Cerebellum (tissue), 4 donors: ENCODE measurements at places on chromosomes 5 and 9. TPM values are rescaled to one million over a fixed set of nuclear protein-coding genes. Genes with fewer than 3 reads are reported as not detected.

DNA sequence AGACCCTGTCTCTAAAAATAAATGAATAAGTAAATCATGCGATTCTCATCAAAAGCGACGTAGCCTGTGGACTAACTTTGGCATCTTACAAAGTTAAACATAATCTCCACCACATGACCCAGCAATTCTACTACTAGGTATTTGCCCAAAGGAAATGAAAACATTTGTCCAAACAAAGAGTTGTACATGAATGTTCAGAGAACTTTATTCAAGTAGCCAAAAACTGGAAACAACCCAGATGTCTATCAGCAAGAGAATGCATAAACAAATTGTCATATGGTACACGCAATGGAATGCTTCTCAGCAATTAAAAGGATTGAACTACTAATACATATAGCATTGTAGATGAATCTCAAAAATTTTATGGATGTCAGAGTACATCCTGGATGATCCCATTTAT, 82.6 kb downstream of the ADRB2 start:
- DNase-seq = no peak

GRCh38 chr5:170444181-170444580, 55.0 kb upstream of the KCNMB1 start:
- no peak for DNase-seq

DNA sequence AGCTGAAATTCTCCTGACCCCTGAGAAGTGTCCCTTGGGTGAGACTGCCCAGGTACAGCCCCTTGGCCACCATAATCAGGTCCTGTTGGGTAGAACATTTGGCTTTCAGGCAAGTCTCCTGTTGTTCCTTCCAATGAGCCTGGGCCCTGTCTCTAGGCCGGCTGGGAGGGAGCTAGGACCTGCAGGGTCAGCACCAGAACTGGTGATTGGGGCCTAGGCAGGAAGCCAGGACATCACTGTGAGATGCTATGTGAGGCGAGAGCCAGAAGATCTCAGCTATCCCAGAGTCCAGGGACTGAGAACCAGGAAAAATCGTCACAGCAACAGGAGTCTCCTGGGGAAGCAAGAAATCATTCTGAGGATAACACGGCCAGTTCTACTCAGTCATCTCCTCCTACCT, 51.5 kb downstream of the PCDH1 start:
- peak; percentile 84 for DNase-seq

GRCh38 chr5:177094224-177095087, 7.7 kb downstream of the FGFR4 start:
- no peak for DNase-seq

DNA sequence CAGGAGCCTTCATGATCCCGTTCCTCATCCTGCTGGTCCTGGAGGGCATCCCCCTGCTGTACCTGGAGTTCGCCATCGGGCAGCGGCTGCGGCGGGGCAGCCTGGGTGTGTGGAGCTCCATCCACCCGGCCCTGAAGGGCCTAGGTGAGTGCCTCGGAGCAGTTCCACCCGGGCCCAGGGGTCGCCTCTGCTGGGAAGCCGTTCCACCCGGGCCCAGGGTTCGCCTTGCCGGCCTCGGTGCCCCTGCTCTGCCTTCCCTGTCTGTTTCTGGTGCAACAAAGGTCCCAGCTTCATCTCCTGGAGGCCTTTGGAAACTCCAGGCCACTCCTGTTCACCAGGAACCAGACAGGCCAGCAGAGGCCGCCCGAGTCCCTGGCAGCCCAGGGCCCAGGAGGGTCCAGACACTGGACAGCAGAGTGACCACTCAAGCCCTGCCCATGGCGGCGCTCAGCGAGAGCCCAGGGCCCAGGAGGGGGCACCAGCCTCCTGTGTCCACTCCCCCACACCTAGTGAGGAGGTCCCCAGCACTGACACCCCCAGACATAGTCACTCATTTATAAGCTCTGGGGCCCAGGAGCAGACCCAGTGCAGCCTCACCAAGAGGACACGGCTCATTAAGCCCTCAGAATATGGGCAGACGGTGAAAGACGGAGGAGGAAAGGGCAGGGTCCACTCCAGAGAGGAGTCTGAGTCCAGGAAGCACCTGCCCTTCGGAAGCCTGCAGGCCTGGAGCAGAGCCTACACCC, 7.5 kb downstream of the SLC6A19 start:
- DNase-seq = no peak

DNA sequence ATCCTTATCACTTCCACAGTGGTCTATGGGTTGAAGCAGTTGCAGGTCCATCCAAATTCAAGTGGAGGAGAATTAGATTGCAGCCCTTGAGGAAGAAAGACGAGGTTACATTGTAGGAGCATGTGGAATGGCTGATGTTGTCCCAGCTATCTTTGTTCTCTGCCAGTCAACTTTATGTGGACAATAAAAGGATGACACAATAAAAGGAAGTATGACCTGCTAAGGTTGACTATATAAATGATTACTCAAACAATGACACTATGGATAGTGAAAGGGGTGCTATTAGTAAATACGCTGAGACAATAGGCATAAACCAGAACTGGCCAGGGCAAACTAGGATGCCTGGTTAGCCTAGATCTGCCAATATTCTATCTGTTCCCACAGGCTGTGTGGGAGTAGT, 12.8 kb upstream of the ZNF618 start:
- DNase-seq = no peak

DNA sequence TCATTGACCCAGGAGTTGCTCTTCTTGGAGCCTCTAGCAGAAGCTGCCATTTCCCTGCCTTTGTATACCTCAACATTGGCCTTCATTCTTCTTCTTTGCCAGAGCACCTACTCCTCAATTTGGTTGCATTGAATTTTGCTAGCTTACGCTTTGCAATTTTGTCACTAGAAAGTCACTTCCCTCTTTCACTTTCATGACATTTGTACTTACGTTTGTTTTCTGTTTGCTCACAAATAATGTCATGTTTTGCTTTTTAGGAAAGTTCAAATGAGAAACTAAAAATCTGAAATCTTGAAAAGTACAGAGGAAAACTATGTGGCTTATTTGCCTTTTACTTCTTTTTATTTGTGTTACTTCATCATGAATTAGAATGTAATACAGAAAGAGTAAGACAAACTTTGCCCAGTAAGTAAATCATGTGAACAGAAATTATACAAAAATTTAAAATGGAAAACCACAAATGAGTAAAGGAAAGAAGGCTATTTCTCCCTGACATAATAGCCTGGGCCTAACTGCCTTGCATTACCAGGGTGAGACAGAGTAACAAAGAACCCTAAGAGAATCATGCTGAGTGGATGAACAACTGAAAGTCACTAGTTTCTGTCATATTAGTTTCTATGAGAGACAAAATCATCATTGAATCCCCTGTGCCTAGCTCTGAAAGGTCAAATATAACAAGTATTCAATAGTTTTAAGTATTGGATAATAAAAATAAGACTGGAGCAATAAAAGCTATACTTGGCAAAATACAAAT, 7.4 kb upstream of the IFNA1 start:
- no peak for DNase-seq

- DNase-seq = no peak
Measured at GRCh38 chr9:128259156-128259555, 16.7 kb downstream of the GOLGA2 start.

DNA sequence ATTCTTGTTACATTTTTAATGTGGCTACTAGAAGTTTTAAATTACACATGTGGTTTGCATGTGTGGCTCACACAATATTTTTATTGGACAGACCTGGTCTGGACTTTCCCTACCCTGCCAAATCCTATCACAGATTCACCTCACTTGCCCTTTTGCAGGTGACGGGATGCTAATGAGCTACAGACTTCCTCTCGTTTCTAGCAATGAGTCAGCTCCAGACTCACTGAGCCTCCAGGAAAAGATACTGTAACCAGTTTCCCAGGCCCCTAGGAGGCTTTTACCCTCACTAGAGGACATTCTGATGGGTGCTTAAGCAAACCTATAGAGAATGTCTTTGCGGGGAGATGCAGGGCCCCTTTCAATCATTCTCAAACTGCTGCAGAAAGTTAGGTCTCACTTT, 135.4 kb downstream of the WDR41 start:
- DNase-seq = no peak

DNA sequence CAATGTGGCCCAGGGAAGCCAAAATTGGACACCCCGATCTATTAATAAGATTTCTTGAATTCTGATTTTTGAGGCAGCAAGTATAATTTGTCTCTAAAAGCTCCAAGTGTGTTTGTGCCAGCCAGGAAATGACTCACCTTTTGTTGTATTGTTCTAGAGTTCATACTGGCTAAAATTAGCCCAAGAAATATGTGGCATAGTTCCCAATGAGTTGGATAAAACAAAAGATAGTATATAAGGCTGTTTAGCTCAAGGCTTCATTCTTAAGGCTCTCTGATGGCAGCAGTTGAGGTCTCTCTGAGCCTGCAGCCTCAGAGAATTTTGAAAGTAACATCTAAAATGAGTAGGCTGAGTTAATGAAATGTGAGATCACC, 21.6 kb downstream of the HMGXB3 start:
- no peak for DNase-seq

- no peak for DNase-seq
Measured at GRCh38 chr5:32961059-32961415, 249.9 kb downstream of the NPR3 start.

- DNase-seq = no peak
Measured at GRCh38 chr5:71877511-71877910, 158.4 kb downstream of the CARTPT start.

- DNase-seq = peak; percentile 90
Measured at GRCh38 chr9:4662108-4662988, at the start of gene PLPP6. Gene PLPP6 (plus strand): TSS chr9:4662294. CDS start chr9:4662376, 82 bp downstream.

DNA sequence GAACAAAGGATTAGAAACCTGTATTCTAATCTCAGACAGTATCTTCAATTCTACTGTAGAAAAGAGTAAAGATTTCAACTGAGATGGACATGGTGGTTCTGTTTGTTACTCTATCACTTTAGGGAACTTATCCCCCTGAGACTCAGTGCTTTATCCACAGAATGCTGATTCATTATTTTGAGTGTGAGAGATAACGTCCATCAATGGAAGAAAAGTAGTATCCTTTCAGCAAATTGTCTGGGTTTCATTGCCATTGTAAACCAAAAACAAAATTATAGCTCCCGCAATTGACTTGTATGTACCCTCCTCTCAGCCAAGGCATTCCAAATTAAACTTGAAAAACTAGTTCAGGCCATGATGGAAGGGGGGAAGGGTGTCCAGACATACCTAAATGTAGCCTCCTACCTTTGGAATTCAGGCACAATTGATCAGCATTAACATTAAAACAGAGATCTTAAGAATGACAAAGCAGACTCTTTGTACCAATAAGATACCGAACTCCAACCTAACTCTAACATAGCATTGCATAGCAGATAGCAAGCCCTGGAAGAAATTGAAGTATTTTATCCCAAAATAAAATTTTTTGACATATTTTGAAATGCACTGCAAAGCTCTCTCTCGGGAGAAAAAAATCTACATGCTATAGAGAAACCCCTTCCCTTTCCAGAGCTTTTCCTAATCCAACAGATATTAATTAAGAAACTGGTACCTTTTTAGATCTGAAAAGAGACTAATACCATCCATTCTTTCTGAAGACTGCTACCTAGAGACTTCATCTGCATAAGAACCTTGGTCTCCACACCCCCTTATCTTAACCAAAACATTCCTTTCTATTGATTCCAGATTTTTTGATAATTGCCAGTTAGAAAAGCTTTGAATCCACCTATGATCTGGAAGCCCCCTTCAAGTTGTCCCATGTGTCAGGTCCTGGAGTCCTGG, 1055.7 kb downstream of the PTPRD start:
- DNase-seq = no peak

DNA sequence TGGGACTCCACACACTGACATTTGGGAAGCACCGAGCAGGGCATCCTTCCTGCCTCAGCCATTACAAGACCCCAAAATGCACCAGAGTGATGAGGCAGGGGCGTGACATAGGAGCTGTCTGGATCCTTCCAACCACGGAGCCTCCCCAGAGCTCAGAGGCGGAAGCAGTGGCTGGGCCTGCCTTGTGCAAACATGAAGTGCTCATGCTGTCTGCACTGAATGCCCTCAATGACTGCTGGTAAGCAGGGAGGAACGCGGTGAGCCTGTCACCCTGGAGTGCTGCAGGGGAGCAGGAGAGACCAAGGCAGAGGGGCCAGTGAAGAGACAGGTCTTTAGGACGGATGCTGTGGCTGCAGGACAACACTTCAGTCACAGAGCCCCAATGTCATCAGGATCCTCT, 60.2 kb upstream of the HRH2 start:
- DNase-seq = no peak

GRCh38 chr5:143755966-143756365, 56.0 kb upstream of the HMHB1 start:
- no peak for DNase-seq

GRCh38 chr5:150638488-150639376, 1.7 kb upstream of the SYNPO start:
- no peak for DNase-seq

DNA sequence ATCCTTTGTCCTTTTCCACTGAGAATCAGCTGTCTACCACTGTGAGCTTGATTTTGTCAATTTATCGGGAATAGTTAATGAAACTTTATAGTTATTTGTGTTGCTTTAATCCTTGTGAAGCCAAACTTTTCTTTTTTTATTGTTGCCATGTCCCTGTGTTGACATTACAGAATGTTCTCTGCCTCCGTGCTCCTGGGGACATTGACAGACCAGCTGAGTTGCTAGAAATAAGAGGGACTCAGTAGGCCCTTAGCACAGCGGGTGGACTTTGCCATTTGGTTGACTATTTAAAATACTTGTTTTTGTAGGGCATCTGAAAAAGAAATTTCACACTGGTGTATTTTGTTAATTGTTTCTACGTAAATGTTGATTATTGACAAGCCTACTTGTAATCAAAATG, 70.5 kb downstream of the IL31RA start:
- DNase-seq = no peak

GRCh38 chr9:123548741-123549545, 192.9 kb downstream of the CRB2 start:
- DNase-seq = no peak

- DNase-seq = peak; percentile 15
Measured at GRCh38 chr5:150778088-150778516, 455 bp upstream of the SMIM3 start.

DNA sequence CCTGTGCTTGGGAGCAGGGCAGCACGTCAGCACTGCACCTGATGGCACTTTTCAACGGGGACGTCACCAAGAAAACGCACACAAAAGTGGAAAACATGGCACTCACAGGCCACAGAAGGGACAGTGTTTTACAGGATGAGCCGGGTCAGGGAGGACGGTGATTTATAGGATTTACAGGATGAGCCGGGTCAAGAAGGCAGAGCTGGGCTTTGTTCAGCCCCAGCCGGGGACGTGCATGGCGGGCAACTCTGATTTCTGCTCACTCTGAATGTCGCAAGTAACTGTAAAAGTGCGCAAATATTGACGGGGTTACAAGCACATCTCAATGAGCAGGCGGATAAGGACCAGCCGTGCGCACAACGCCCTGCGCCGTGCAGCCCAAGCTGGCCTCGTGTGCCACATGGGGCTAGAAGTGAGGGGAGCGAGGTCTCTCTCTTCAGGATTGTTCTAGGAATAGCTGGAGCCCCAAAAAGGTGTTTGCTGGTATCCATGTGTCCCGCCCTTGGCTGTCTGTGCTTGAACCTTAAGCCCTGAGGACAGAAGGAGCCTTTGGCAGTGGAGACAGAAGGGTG, 16.4 kb downstream of the SLC6A18 start:
- DNase-seq = no peak

The PRDM9 gene
- total RNA-seq = not detected

The KIF4B gene
- 0.18 TPM for total RNA-seq

The CAPSL gene
- 0.64 TPM for total RNA-seq

The BAG1 gene
- 12.9 TPM for total RNA-seq

The IFNA13 gene
- not detected for total RNA-seq

The CCDC171 gene
- total RNA-seq = 19.7 TPM

The COL23A1 gene
- 4.5 TPM for total RNA-seq

The SLC1A1 gene
- 16.7 TPM for total RNA-seq

The MEGF10 gene
- total RNA-seq = 72.2 TPM

The ZNF366 gene
- total RNA-seq = 1.1 TPM

The PAEP gene
- total RNA-seq = not detected

The HARS2 gene
- 26.4 TPM for total RNA-seq

The FOXI1 gene
- total RNA-seq = not detected

The TEK gene
- 10.2 TPM for total RNA-seq

The MTREX gene
- 78.8 TPM for total RNA-seq
